ENCODE measurements at places on chromosomes 6 and 20.

DNA sequence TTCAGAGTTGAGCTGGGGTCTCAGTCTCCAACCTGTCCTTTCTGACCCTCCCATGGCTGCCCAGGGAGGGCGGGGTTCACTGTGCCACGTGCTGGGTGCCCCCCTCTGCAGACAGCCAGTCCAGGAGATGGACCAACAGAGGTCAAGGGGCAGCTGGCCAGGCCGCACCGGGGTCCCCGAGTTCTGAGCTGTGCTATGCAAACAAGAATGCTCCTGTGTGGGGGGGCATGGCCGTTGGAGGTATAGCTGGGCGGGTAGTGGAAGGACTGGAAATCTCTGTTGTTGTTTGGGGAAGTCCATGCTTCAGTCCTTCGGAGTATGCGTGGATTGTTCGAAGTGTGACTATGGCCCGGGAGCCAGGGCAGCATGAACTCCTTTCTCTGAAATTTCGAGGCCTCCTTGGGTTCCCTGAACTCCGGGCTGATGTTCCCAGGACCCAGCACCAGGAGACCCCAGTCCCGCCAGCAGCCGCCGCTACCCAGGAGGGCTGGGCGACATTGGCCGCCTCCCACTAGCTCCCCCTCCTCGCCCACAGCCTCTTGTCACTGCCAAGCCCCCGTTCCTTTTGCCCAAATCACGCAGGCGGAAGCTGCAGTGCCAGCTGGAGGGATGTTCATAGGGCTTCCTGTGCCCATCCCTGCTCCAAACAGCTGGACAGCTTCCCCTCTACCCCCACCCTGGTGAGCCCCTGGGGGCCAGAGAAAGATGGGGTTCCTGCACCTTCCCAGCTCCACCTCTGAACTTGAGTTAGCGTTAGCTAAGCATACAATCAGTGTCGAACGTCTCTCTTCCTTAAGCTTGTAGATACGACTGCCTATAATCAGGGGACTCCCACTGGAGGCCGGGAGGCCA, 126.6 kb downstream of the TAF4 start:
- no peak for DNase-seq

- no peak for DNase-seq
These were observed 8.0 kb downstream of the TMEM181 start for GRCh38 chr6:158567871-158568401.

GRCh38 chr20:56629464-56630085, 469 bp downstream of the TFAP2C start:
- no peak for DNase-seq

GRCh38 chr6:108497883-108498282, 62.8 kb upstream of the FOXO3 start:
- no peak for DNase-seq

DNA sequence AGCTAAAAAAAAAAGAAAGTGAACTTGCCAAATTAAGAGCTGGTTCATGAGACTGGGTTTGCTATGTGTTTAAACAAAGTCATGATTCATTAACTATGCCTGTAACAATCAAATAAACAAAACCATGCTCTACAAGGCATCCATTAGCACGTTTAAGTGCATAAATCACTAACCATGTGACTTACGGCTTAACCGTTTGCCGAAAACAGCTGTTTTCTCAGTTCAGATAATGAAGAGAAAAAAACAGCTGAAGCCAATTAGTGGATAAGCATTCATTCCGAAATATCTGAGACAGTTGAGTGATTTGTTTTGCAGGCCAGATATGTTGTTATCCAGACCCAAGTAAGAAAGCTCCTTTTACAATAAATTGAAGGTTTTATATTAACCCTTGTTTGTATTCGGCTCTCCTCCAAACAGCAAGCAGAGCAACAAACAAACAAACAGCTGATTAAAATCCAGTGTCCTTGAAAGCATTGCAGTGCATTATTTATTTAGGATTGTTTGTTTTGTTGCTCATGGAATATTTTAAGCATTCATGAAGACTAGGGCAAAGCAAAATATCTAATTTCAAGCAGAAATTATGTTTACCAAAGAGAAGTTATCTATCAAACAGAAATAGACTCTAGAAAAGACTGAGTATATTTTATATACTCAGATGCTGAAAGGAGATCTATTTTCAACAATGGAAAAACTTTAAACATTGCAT, 343.5 kb downstream of the RFPL4B start:
- no peak for DNase-seq

DNA sequence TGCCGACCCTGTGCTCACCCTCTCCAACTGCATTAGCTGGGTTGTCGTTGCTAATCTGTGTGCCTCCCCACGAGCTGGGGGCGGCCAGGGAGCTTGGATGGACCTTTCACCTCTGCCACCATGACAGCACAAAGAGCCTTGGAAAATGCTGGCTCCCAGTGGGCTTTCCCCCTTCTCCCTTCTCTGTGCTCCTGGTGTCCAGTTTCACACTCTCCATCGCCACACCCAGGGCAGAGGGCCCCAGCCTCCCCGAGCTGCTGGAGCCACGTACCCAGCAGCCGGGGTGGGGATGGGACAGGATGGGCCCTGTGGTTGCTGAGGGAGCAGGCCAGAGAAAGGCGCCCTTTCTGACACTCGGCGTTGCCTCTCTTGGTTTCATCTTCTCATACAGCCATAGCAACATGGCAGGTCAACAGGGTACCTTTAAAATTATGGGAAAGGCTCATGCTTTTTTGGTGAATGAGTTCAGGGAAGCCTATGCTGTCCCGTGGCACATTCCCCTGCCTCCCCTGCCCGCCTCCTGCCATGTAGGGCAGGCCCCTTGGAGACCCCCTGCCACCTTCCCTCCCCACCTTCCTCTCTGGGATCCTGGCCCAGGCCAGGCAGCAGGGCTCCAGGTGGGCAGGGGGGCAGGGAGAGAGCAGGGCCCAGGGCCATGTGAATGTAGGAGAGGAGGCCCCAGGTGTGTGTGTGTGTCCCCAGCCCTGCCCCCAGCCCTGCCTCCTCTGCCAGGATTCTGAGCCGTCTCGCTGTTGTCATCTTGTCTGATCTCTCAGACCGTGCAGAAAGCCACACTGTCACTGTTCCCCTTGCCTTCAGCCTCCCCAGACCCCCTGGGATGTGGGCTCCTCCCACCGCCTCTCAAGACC, 85.2 kb upstream of the CCDC167 start:
- DNase-seq = no peak

- no peak for DNase-seq
These were observed 438.7 kb downstream of the BCKDHB start for GRCh38 chr6:80544976-80545722.

DNA sequence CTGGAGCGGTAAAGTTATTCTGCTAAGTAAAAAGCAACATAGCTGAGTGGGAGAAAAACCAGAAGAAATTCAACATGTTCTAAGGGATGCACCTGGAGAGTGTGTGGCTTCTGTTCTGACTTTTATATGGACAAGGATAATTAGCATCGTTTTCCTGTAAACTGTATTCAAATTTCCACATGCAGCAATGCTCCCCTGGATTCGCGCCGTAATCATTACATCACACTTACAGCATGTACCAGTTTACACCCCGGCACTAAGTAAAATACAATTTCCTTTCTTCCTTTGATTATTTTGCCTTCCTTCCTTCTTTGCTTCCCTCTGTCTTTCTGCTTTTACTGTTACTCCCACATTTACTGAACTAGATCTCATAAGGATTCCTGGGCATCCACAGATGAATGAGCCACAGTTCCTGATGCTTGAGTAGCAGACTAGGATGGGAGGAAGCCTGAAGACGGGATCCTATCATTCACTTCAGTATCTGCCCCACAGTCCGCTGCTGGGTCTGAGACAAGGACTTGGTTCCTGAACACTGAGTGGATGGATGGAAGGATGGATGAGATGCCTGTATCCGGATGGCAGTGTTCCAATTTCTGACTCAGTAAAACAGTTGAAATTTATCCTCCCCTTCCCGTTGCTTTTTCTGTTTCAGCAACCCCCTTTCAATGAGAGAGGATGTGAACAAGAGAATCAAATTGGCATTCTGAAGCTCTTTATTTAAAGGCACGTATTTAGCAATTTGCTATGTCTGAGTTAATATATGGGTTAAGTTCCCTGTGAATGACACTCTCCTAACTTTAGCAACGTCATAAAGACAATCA, 174.6 kb downstream of the GJA10 start:
- no peak for DNase-seq

DNA sequence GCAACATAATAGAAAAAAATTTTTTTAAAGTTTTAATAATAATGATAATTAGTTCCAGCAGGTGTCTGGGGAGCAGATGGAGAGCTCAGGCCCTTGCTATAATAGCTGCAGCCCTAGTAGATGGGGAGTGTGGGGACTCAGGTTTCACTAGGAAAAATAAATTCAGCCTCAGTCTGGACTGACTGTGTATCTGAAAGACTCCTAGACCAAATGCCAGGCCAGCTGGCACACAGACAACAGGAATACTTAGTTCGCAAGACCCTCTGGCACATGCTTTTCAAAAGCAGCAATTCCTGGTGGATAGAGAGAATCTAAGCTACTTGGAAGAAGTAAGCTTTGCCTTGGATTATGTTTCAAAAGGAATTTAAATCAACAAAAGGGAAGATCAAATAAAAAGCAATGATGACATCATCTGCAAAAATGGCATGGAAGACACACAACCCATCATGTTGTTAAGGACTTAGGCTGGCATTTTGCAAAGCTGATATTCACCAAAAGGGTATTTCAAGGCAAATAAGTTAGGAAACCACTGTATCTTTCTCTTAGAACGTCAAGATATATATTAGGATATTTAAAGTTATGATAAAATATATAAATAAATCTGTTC, 107.8 kb downstream of the RNGTT start:
- no peak for DNase-seq
